Peyer's patch (tissue), 4 donors: ENCODE measurements at places on chromosomes 12 and 14.

- no peak for DNase-seq
These were observed 170.0 kb downstream of the SLC5A8 start for GRCh38 chr12:101039848-101040531.

- peak; percentile 60 for DNase-seq
These were observed at the start of gene KCNMB4 for GRCh38 chr12:70365648-70366518. Gene KCNMB4, plus strand, starts transcription at chr12:70366290. Its CDS starts 445 bp downstream, at chr12:70366735.

GRCh38 chr12:88924162-88924561, 343.9 kb upstream of the KITLG start:
- DNase-seq = no peak

GRCh38 chr14:88975043-88975830, 150.8 kb downstream of the TTC8 start:
- peak; percentile 70 for DNase-seq

DNA sequence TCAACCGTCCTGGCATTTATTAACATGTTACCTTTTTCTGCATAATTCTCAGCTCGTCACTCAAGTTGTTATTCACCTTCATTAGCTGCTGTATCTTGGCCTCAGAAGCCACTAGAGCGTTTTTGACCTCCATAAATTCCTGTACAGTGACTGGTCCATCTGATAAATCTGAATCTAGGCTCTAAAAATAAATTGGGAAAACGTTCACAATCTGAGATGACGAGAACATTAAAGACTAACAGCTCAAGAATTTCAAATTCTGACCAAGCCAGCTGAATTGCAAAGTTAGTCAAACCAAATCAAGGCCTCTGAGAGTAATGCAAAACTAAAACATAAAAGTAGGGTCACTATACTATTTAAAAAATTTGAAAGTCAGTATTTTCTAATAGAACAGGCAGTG, 45.0 kb downstream of the GIT2 start:
- no peak for DNase-seq

DNA sequence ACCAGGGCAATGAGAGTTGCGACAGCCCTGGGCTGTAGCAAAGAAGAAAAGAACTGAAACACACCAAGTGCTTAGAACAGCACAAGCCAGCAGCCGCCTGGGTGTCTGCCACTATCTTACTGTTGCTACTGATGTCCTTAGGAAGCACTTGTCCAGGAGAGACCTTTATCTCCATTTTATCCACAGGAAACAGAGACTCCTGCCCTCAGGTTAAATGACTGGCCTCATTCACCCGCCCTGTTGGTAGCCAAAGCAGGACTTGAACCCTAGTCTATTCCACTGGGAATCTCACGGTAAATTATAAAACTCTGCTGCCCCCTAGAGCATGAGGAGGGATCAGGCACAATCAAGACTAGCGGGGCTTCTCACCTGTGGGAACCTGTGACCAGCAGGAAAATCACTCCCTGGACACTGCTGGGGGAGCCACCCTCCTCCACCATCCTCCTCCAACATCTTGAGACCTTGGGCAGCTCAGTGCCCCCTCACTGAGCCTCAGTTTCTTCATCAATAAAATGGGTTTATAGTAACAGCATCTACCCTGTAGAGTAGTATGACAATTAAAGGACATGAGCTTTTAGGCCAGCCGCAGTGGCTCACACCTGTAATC, 20.5 kb upstream of the TESC start:
- DNase-seq = no peak
